ENCODE measurements at places on chromosomes 2 and 18. TPM values are rescaled to one million over a fixed set of nuclear protein-coding genes. Genes with fewer than 3 reads are reported as not detected.

RAB11FIP5 gene
- 68.3 TPM for total RNA-seq

FMNL2 gene
- 51.6 TPM for total RNA-seq

TXNDC2 gene
- total RNA-seq: not detected

CCDC102B gene
- 8.2 TPM for total RNA-seq

CHRND gene
- not detected for total RNA-seq

TTN gene
- 0.41 TPM for total RNA-seq

HRH4 gene
- not detected for total RNA-seq

TOGARAM2 gene
- not detected for total RNA-seq

LHCGR gene
- total RNA-seq: not detected

IL36B gene
- not detected for total RNA-seq

WDR33 gene
- 28.2 TPM for total RNA-seq

Data from glomerular endothelial cell (primary cell).